ENCODE measurements at places on chromosomes 3 and 15. TPM values are rescaled to one million over a fixed set of nuclear protein-coding genes. Genes with fewer than 3 reads are reported as not detected.

The LSM3 gene
- 22.9 TPM for polyA plus RNA-seq

GRCh38 chr3:33420966-33421365 lies 19.2 kb downstream of the UBP1 start:
- no peak for DNase-seq

The NME9 gene
- polyA plus RNA-seq, result 4.0 TPM

DNA sequence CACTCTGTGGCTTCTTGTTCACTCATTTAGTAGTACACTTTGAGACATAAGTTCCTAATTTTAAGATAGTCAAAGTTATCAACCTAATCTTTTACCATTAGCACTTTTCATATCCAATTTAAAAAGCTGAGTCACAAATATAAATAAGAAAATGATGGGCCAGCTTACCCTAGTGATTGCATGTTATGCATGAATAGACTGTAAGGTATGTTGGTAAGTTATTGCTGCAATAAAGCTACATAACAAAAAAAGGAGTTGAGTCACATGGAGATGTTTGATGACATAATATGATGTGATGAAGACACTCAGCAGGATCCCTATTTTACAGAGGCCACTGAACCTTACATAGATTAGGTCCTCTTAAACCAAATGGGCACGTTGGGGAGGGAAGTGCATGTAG lies 161.3 kb downstream of the OCA2 start:
- DNase-seq, result no peak

GRCh38 chr3:44125246-44125645 lies 116.4 kb upstream of the TOPAZ1 start:
- DNase-seq, result no peak

The KIF15 gene
- 23.1 TPM for polyA plus RNA-seq

DNA sequence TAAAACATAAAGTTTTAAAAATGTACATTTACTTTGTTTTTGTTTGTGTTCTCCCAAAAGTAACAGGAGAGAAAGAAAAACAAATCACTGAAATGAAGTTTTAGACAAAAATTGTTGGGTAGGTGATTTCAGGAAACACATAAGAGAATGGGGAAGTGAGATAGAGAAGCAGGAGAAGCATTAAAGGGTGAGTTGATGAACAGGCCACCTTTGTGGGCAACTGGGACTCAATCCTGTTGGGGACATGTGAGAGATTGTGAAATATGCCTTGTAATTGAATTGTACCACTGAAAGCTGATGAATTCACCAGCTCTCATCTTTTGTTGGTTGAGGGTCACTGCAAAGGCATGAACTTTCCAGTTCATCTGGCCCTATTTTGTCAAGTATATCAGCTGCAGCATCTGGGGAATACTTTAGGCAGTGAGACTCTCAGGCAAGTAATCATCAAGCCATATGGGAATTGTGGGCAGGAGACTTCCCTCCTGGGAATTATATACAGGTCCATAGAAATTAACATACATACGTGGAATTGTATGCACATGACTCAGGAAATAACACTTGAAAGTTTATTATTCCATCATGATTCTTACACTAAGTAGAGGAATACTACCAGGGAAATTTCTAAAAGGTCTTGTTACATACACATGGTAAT lies 181.0 kb downstream of the ZBBX start:
- no peak for DNase-seq

The LXN gene
- 27.5 TPM for polyA plus RNA-seq

DNA sequence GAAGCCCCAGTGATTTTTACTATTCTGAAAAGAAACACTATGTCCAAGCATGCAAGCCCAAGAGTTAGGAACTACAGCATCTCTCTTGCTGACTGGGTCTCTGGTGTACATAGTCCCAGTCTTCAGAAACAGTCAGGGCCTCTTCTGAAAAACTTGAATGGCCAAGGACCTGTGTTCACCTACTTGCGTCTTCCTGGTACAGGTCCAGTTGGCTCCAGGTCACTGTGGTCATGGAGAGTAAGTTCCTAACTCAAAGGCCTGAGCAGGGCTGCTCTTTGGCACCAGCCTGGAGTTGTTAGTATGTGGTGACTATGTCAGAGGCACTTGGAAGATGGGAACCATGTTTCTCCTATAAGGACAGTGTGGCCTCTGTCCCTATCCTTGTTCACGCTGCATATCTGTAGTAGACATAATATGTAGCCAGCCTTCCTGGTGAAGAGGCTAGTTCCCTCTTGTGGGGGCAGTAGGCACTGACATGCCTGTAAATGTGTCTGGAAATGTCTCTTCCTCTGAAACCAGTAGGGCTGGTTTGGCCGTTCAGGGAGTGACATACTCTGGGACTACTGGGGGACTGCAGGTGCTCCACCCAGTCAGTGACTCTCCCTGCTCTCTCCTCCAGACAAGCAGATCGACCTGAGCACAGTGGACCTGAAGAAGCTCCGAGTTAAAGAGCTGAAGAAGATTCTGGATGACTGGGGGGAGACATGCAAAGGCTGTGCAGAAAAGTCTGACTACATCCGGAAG lies 2.6 kb upstream of the RBM15B start:
- DNase-seq, result no peak

GRCh38 chr3:1072041-1072440 lies 20.8 kb upstream of the CNTN6 start:
- DNase-seq, result no peak

DNA sequence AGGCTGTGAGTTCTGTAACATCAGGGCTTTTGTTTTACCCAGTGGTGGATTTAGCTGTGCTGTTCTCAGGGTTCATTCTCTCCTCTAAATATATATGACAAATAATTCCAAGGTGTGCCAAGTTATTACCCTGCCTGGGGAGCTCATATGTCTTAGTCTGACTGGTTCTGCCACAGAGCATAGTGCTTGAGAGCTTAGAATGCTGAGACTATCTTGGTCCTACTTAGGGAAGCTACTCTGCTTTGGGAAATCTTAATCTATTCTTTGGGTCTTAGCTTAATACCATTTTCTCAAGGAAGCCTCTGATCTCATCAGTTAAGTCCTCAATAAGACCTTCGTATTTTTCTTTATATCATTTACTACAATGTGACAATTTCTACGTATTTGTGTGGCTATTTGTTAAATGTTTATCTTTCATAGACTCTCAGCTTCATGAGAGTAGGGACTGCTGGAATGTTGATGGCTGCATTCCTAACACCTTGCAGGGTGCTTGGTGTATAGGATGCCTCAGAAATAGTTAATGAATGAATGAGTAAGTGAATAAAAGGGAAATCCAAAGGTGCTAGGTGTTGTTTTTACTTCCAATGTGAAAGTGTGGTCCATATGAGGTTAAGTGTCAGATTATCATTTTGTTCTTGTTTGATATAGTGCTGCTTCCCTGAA lies 1.8 kb downstream of the OTOL1 start:
- no peak for DNase-seq

DNA sequence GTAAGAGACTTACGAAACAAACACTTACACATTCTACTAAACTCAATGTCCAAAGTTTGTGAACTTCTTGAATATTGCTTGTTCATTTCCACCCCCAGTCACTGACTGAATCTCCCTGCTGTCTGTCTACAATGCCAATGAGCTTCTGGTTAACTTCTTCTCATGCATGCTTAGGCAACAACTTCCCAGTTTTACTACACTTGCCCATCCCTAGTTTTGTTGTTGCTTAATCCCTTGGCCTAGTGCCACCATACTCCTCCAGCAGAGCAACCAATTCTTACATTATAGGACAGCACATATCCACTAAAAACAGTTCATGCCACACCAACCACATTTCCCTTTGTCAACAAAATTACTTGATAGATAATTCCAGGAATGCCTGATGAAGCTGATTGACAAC lies 40.9 kb upstream of the CCR2 start:
- no peak for DNase-seq

The TMCO5A gene
- polyA plus RNA-seq, result not detected

- no peak for DNase-seq
These were observed 35.1 kb downstream of the PCSK6 start for GRCh38 chr15:101454365-101454764.

DNA sequence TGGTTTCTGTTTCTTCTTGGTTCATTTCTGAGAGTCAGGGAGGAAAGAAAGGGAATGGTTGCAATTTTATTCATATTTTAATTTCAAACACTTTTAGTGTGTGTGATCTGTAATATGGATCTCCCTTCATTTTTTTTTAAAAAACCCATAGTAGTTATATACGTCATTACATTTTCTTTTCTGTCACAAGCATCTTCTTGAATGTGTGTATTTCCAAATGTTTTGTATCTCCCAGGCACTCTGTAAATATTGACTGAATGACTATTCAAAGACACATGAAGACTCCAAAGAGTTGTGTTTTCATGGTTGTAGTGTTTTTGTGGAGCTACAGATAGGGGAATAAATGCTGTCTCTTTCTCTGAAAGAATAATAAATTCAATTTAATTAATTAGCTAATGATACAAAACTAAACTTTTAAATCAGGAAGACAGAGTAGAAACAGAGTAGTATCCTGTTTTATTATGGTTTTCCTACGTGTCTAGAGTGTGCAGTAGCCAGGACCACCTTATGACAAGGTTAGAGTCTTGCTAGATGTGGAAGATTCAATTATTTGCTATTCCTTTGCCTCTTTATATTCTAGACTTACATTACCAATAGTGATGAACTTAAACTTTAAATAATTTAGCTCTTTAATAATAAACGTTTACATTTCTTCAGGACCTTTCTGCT lies 35.5 kb downstream of the NECTIN3 start:
- DNase-seq, result no peak

The ISLR gene
- polyA plus RNA-seq, result 72.9 TPM

- no peak for DNase-seq
These were observed 65.8 kb downstream of the SCN11A start for GRCh38 chr3:38985981-38986380.

The IP6K1 gene
- polyA plus RNA-seq, result 51.5 TPM

DNA sequence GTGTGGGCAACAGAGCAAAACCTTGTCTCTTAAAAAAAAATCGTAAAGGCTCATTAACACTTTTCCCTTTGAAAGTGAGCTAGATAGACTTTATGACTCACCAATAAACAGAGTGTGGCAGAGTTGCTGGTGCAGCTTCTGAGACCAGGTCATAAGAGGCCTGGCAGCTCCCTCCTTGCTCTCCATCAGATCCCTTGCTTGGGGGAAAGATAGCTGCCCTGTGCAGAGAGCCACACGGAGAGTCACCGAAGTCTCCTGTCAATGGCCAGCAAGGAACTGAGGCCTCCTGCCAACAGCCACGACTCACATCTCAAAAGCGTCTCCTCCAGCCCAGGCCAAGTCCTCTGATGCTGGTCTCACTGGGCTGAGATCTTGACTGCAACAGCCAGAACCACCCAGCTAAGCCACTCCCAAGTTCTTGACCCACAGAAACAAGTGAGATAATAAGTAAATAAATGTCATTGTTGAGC lies 8.7 kb upstream of the GP9 start:
- no peak for DNase-seq

DNA sequence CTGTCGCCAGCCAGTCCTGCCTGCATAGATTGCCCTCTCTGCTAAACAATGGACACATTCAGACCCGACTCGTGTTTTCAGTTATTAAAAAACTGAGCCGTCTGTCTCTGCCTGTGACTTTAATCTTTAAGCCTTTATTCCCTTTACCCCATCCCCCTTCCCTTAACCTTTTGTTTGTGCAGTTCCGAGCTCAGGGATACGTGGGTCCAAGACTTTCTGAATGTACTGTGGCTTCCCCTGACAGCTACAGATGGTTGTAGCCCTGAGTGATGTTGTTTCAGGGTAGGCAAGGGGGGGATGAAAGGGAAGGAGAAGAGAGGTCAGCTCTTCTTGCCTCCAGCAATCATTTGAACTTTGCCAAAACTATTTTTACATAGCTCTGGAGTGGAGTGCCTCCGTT lies 44.6 kb downstream of the EEFSEC start:
- DNase-seq, result no peak

All from left renal pelvis (tissue), 4 donors.